Hematopoietic multipotent progenitor cell treated with erythropoietin and hydrocortisone succinate and interleukin-3 and kit ligand, for 4 days (in vitro differentiated cells): ENCODE measurements at places on chromosomes 12 and 14.

GRCh38 chr12:66398931-66399910 lies 96.9 kb downstream of the HELB start:
- peak; percentile 48 for DNase-seq

DNA sequence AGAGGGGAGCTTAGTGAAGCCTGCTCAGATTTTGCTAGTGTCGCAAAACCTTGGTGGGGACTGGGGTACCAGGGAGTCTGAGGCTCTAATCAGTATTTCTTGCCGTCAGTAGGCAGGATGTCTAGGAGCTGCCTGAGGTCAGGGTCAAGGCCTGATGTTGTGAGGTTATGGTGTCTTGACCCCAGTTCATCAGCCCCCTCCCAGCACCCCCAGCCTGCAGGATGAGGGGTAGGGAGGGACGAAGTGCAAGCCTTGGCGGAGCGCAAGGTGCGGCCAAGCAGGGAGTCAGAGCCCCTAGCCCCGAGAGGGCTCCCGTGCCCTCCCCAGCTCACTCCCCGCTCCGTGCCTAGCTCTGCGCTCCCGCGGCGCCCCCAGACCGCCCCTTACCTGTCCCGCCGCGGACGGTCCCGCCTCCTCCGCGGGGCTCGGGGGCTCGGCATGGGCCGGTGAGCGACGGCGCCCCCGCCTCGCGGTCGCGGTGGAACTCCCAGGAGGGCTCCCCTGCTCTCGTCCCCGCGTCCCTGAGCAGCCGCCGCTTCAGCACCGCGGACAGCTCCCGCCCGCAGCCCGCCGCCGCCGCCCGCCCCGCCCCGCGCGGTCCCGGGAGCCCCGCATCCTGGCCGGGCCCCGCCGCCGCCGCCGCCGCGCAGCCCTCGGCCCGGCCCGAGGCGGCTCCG lies 347 bp downstream of the SYNDIG1L start:
- peak; percentile 74 for DNase-seq

GRCh38 chr14:24439830-24440605 lies 2.6 kb downstream of the SDR39U1 start:
- no peak for DNase-seq

DNA sequence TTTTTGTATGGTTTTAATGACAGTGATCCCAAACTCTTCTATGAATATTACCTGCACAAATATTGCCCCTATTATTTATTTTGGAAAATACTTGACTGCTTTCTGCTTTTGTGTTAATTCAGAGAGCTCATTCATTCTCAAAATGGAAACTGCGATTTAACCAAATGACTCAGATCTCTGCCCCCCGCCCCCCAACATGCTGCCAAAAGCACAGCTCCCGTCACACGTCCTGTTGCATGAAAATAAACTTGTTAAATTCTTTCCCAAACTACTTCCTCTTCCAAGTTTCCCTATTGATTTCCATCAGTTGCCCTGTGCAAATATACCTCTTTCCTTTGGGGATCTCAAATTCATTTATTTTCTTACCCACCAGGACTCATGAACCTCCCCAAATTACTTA lies 18.0 kb upstream of the NRDE2 start:
- DNase-seq = no peak

DNA sequence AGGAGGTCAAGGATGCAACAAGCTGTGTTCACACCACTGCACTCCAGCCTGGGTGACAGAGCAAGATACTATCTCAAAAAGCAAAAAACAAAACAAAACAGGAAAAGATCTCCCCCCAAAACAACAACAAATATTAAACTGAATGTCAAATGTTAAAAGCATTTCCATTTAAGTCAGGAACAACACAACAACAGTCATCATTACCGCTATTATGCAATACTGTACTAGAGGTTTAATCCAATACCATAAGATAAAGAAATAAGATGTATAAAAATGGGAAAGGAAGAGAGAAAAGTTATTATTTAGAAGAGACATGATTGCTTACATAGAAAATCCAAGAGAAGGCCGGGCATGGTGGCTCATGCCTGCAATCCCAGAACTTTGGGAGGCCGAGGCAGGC lies 36.6 kb downstream of the FERMT2 start:
- DNase-seq = no peak

DNA sequence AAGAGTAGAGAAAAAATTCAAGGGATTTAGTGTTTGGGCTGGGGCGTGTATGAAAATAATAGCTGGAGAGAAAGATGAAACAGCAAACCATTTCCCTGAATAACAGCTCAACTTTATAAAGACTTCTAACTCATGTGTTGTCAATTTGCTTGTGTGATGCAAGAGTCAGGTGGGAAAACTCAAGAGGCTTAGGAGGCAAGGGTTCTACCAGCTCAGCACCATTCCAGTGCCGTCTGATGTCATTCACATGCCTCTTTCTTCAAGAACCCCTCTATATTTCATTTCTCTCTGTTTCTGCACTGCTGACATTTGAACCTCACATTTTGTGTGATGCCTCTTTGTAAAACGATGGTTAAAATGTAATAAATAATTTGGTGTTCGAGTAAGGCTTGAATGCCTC lies 192.2 kb downstream of the PRKD1 start:
- no peak for DNase-seq

GRCh38 chr12:123004287-123004686 lies 23.8 kb downstream of the ARL6IP4 start:
- DNase-seq = no peak

GRCh38 chr14:39884091-39884490 lies 451.9 kb upstream of the FBXO33 start:
- no peak for DNase-seq
